Smooth muscle cell of the brain vasculature (primary cell): ENCODE measurements at places on chromosomes 6 and 20.
A peak's percentile ranks its signal among the peaks of the same experiment; 100 is the strongest.

DNA sequence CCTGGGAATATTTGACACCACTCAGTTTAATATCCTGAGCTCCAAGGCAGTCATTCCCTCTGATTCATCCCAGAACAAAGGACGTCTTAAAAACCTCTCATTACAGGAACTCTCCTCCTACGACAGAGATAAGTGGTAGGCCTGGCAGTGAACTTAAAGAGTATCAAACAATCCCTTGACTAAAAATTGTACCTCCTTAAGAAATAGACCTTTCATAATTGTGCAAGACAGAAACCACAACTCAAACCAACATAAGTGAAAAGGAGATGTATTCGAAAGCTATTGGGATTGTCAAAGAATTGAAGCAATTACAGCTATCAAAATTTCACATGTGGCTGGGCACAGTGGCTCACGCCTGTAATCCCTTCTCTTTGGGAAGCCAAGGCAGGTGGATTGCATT, 19.1 kb upstream of the BNIP5 start:
- no peak for DNase-seq

- no peak for DNase-seq
Measured at GRCh38 chr6:51550243-51550642, 537.2 kb downstream of the PKHD1 start.

GRCh38 chr6:81383472-81383871, 369.0 kb downstream of the TENT5A start:
- DNase-seq, result no peak

DNA sequence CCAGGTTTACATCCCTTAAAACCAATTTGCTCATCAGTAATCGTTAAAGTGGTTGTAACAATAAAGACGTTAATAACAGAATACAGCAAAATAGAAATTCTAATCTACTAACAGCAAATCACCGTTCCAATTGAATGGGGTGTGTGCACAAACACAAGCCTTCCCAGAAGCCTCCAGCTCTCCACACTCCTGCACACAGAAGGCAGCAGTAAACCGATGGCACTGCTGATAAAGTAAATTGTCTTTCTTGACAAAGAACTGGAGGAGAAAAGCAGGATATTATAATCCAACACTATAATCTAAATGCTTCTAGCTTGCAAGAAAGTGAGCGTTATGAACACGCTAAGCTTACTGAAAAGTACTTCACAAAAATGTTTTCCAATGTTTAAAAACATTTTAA, 7.0 kb downstream of the ZNF217 start:
- DNase-seq, result no peak

- DNase-seq, result no peak
Measured at GRCh38 chr6:99359800-99360199, 10.3 kb upstream of the FAXC start.

- DNase-seq, result no peak
Measured at GRCh38 chr20:24872291-24873024, 76.6 kb upstream of the CST7 start.

GRCh38 chr6:52976149-52976548, 18.9 kb downstream of the GSTA4 start:
- no peak for DNase-seq

- DNase-seq, result no peak
Measured at GRCh38 chr6:14059791-14060436, 57.7 kb upstream of the CD83 start.

GRCh38 chr6:133236932-133237331, 4.2 kb upstream of the EYA4 start:
- no peak for DNase-seq

DNA sequence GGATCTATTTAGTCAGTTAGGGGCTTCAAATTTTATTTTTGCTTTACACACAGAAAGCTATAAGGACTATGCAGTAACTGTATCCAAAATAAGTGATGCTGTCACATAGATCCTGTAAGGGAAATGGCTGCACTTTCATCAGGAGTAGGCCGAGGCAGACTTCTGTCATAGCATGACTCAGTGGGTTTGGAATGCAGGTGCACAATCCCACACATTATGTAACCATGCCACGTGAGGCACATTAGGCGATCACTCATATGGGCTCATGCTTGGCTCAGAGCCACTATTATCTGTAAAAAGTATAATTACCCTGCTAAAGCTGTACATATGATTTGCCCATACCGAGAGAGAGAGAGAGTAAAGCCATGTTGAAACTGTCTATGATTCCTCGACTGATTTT, 1189.4 kb upstream of the EYS start:
- no peak for DNase-seq

DNA sequence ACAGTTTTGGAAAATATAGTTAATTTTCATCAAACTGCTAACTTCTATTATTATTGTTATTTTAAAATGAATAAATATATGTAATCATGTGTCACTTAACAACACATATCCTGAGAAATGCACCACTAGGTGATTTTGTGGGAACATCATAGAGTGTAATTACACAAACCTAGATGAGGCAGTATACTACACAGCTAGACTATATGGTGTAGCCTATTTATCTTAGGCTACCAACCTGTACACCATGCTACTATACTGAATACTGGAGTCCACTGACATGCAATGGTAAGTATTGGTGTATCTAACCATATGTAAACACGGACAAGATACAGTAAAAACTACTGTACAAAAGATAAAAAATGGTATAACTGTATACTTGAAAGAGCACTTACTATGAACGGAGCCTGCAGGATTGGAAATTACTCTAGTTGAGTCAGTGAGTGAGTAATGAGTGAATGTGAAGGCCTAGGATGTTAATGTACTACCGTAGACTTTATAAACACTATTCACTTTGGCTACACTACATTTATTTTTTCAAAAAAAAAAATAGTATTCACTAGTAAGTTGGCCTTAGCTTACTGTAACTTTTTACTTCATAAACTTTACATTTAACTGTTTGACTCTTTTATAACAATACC, 72.4 kb downstream of the ASCC3 start:
- no peak for DNase-seq

DNA sequence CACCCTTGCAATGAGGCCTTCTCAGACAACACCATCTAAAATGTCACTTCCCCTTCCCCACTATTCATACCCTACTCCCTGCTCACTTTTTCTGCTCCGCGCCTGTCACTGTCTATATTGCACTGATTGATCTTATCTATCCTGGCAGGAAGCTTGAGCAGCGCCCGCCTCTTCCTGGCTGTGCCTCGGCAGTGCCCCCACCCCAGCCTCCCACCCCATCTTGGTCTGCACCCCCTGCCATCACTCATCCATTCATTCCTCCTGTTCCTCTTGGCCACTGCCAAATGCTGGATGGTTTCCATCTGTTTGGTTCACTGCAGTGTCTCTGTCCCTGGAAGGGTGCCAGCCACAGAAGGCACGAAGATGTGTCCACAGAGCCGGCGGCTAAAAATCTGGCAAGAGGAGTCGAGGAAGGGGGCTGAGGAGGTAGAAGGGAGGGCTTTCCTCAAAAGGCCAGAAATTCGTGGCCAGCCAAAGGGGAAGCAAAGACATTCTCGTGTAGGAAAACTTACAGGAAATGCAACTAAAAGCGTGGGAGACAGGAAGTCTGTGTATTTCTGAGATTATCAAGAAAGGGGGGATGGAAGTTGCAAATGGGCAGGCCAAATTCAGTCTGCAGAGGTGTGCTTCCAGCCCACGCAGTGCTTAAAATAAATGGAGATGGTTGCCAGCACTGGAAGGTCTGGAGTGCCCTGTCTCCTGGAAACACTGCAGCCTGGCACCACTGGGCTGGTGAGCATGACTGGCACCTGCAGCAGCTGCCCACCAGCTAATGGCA, 27.6 kb downstream of the SYNJ2 start:
- DNase-seq, result no peak

GRCh38 chr6:113190170-113190569, 667.0 kb upstream of the MARCKS start:
- DNase-seq, result no peak

DNA sequence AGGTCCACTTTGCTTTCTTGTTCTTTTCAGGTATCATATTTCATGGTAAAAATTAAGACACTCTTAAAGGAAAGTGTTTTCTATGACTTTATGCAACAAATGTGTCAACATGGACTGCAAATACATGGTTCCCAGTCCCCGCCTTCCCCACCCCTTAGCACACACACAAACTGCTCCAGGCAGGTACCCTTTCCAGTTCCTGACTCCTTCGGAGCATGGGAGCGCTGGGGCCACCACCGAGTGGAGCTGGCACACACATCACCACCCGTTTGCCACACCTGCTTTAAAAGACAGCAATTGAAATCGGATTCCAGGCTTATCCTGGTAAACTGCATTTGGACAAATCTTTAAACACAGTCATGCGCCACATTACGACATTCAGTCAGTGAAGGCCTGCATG, 22.2 kb downstream of the RNASET2 start:
- no peak for DNase-seq

DNA sequence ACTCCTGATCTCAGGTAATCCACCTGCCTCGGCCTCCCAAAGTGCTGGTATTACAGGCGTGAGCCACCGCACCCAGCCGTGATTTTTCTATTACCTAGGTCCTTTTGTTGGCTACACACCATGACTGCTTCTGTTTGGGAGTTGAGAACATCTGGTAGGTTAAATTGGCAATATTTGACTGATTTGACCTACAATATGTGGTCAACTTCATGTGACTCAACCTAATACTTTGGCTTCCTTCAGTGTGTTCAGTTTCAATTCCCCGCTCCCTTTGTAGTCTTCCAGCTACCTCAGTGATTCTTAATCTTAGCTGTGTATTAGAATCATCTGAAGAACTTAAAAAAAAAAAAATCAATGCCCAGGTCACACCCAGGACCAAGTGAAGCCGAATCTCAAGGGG, 47.4 kb downstream of the MYB start:
- DNase-seq, result no peak

- no peak for DNase-seq
Measured at GRCh38 chr6:74742793-74743508, 462.9 kb downstream of the COL12A1 start.

GRCh38 chr20:11050350-11050749, 376.6 kb upstream of the JAG1 start:
- DNase-seq, result no peak

GRCh38 chr6:50333696-50334095, 284.0 kb upstream of the DEFB112 start:
- no peak for DNase-seq

DNA sequence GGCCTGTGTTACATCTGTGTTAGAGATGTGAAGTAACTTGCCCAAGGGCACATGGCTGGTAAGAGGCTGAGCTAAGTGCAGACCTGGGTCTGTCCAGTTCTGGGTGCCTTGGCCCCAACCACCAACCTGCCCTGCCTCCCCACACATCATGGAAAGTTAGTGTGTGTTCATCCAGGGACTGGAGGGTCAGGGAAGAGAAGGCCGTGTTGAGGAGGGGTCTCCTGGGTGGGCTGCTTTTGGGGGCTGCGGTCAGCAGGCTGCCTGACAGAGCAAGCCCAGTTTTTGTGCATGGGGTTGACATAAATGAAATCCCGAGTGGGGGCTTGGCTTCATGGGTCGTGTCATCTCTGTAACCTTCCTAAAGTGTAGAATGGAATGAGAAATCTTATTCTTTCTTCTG, 10.9 kb downstream of the PYGB start:
- no peak for DNase-seq

- no peak for DNase-seq
Measured at GRCh38 chr6:7906741-7907140, 3.8 kb downstream of the TXNDC5 start.

- no peak for DNase-seq
Measured at GRCh38 chr20:50746138-50746940, 15.0 kb downstream of the PARD6B start.

DNA sequence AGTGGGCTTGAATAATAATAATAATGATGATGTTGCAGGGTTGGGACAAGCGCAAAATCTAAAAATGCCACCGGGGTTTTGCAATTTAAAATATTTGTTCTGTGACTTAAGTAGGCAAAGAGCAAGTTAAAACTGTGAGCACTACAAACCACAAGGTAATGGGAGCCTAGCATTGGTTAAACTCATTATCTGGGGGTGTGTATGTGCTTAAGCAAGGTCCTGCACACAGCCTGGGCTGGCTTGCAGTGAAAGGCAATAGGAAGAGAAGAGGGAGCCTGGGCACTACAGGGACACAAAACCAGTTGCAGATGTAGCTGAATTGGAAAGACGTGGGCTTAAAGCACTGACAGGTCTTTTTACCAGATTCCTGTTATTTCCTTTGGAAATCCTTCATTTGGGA, 11.7 kb downstream of the SIM1 start:
- no peak for DNase-seq

- peak; percentile 21 for DNase-seq
Measured at GRCh38 chr6:106591111-106591825, 38.0 kb downstream of the RTN4IP1 start.
